ENCODE measurements at places on chromosomes 5 and 9. TPM values are rescaled to one million over a fixed set of nuclear protein-coding genes. Genes with fewer than 3 reads are reported as not detected.
A peak's percentile ranks its signal among the peaks of the same experiment; 100 is the strongest.

GRCh38 chr5:2752821-2753439 is 1.5 kb upstream of the IRX2 start:
- DNase-seq = no peak
- no peaks in the 10 kb centered on the region for H3K36me3 ChIP-seq
- no peak overlapping the region for H3K4me3 ChIP-seq

GRCh38 chr5:128427921-128428320 is 110.1 kb downstream of the FBN2 start:
- no peaks in the 10 kb centered on the region for H3K36me3 ChIP-seq
- H3K27ac ChIP-seq = no peak overlapping the region
- H3K4me1 ChIP-seq = no peaks in the 10 kb centered on the region
- DNase-seq = no peak

DNA sequence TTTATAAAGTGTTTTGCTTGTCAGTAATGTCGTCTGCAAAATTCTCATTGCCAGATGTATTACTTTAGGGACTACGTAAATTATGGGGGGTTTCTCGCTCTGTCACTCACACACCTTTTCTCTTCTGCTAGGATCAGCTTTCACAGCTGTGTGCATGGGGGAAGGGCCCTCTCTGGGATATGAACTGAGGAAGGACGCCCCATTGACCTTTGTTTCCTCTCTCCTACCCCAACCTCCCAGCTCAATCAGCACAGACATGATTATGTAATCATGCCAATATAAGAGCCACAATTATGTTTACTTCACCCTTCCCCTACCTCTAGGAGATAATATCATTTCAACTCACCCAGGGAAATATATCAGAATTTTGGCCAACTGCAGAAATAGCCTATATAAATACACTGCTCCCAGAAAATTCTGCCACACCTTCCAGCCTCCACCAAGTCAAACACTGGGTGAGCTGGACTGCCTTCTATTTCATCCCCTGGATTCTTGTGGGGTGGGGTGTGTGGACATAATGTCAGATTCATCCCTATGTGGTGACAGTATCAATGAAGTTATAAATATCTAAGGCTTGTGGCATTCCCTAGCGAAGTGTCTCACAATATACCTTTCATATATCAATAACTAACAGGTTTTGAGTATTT is 12.6 kb upstream of the SEMA5A start:
- H3K27ac ChIP-seq = no peak overlapping the region
- H3K4me3 ChIP-seq = no peak overlapping the region
- H3K4me1 ChIP-seq = no peaks in the 10 kb centered on the region
- no peaks in the 10 kb centered on the region for H3K27me3 ChIP-seq
- H3K36me3 ChIP-seq = no peaks in the 10 kb centered on the region
- no peak for DNase-seq

- H3K36me3 ChIP-seq = no peaks in the 10 kb centered on the region
- no peaks in the 10 kb centered on the region for H3K27me3 ChIP-seq
- DNase-seq = peak; percentile 93
- H3K27ac ChIP-seq = peak overlapping the region; percentile 77
Observed at GRCh38 chr9:116555119-116555518, 132.0 kb upstream of the TRIM32 start.

DNA sequence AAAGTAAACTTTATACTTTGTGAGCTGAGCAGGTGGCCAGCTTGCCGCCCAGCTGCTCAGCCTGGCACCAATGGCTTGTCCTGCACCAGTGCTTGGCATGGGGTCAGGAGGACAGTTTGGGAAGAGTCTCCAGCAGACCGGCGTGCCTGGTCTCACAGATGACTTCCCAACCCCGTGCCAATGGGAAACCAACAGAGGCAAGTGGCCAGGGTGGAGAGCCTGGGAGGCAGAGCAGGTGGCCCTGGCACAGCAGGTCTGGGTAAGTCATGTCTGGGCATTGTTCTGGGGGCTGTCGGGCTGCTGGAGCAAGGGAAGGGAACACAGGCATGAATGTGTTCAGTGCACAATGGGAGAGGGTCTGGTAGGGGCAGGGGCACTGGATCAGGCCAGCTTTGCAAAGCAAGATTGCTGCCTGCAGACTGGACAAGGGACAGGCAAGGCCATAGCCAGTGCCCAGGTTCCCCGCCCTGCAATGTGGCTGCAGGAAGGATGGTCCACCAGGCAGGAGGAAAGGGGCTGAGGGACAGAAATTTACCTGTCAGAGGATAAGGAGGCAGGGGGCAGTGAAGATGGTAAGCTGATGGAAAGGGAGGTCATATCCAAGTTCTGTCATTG is 76.2 kb upstream of the ALDH1B1 start:
- no peak overlapping the region for H3K4me3 ChIP-seq
- H3K27me3 ChIP-seq = peaks cover 2% of the 10 kb centered on the region
- DNase-seq = peak; percentile 82
- H3K36me3 ChIP-seq = no peaks in the 10 kb centered on the region

Gene RNF183
- total RNA-seq = 0.04 TPM
